ENCODE measurements at places on chromosomes 5 and 9.

DNA sequence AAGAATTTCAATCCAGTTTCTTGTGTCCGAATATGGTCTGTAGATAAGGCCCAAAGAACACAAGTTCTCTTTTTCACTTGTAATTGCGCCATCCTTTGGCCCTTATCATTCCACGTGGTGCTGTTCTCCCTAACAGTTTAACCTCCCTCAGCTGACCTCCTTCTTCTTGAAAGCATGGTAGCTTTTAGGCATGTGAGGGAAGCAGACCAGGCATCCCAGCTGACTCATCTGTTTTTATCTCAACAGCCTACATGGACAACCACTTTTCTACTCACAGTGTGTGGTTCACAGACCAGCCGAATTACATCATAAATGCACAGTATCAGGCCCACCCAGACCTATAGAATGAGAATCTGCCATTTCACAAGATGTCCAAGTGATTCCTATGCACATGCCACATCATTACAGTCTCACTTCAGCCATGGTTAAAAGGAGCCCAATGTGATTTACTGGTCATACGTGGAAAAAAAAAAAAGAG, 26.9 kb upstream of the PLIN2 start:
- DNase-seq, result no peak

GRCh38 chr5:55853818-55854217, 2.7 kb downstream of the IL31RA start:
- DNase-seq, result no peak

DNA sequence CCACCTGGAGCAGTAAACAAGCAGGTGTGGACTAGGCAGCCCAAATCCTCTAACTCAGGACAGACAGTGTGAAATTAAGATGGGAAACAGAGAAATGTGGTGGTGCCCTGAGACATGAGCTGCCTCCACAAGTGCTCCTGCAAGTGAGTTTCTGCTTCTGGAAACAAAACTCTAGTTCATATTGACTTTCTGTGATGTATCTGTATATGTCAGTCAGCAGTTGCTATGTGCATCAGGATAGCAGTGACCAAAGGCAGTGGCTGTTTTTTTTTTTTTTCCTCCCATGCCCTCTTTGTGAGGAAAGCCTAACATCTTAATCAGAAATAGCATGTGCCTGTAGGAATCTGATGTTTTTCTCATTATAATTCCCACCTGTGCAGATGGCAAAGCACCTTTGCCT, 318.4 kb upstream of the SEMA6A start:
- no peak for DNase-seq

DNA sequence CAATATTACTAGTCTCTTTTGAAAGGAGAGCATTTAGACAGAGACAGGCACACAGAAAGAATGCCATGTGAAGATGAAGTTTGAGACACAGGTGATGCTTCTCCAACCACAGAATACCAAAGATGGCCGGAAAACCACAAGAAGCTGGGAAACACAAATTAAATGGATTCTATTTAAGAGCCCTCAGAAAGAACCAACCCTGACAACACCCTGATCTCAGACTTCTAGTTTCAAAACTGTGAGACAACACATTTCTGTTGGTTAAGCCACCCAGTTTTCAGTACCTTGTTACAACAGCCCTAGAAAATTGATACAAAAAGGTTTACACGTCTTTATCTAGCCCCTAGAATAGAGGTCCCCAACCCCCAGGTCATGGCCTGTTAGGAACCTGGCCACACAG, 79.8 kb upstream of the CCNG1 start:
- DNase-seq, result no peak

DNA sequence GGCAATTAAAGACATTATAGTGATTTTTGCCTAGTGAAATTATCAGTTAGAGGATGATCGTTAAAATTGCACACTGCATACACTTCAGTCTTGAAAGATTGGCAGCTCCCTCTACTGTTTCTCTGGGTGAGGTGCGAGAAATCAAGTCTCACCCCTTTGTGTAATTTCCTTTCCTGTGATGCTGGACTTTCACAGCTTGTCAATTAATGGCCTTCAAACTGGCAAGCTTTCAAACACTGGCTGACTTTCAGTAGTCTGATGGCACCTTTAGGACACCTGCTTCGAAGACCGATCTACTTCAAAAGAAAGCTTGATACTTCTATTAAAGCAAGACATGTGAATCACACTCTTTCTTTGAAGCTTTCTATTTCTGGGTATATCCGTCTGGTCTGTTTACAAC, 706.7 kb upstream of the PTPRD start:
- DNase-seq, result peak; percentile 51

DNA sequence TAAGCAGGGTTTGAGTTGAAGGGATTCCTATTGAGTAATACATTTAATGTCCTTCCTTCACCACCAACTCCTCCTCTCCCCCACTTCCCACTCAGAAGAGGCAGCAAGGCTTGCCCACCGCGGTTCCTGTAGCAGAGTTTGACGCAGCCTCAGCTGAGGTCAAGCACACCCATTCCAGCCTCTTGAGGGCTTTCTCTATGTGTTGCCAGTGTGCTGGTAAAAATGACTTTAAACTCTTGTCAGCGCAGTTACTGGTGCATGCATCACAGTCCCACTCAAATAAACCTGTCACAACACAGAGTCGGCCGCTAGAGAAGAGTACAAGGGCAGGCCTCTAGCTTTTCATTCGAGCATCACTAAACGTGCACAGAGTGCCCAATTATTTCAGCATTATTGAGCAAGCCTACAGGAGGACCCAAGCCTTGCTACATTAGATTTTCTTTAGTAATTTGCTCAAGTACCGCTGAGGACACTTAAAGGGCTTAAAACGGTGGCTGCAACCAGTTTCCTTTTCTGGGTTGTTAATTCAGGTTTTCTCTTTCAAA, 79.6 kb downstream of the TLE4 start:
- DNase-seq, result peak; percentile 33

DNA sequence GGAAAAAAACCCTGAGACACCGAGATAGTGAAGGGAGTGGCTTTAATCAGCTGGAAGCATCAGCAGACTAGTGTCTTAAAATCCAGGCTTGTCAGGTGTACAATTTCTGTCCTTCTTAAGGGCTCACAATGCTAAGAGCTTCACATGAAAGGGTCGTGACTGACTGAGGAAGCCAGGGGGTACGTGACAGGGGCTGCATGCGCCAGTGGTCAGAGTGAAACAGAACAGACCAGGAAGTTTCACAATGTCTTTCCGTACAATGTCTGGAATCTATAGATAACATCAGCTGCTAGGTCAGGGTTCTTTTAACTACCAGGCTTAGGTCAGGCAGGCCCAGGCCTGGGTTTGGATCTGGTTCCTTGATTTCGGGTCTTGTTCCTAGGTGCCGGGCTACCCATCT, 253.0 kb downstream of the CDH10 start:
- DNase-seq, result no peak

- no peak for DNase-seq
These were observed 1.4 kb downstream of the GDA start for GRCh38 chr9:72150661-72151060.

GRCh38 chr5:134122530-134122929, 8.0 kb downstream of the TCF7 start:
- no peak for DNase-seq

- DNase-seq, result no peak
These were observed 6.6 kb upstream of the ASPN start for GRCh38 chr9:92488681-92489550.

DNA sequence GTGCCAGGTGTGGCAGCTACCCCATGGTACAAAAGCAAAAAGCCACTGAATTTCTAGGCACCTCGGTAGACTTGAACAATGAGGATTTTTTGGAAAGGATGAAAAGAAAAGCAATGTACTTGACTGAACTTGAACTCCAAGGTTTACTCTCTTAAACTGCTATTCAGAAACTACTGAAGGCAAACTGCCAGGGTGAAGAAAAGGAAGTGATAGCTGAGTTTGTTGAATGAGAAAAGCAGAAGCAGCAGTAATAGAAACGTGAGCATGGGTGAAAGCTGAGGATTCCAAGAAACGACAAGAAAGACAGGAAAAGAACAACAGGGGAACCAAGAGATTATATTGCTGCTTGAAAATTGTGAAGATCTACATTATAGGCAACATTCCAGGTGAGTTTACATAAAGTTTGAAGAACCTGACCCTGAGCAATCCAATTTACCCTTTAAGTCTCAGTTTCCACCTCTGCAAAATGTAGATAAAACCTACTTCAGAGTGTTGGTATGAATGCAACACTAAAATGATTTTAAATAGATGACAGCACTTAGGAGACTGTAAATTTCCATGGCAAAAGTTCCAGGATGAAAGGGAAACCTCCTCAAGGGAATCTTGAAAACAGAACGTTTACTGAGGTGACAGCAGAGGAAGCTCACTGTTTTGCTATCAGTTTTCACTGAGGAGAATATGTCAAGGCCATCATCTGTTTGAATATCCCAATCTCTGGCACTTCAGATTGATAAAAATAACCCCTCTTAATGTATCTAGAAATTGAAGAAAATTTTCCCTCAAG, 245.8 kb downstream of the SPATA31D1 start:
- DNase-seq, result no peak

DNA sequence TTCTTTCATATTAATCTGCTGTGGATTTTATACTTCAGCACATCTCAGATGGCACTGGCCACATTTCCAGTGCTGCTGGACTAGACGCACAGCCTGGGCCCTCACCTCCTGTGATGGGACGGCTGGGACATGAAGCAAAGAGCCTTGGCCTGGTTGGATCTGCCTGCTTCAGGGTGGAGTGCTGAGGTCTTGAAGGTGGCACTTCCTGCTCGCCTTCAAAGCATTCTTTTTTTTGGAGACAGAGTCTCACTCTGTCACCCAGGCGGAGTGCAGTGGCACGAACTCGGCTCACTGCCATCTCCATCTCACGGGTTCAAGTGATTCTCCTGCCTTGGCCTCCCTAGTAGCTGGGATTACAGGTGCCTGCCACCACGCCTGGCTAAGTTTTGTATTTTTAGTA, 73.1 kb downstream of the RAPGEF1 start:
- no peak for DNase-seq

- DNase-seq, result no peak
These were observed 168.9 kb upstream of the PUM3 start for GRCh38 chr9:3012842-3013241.

- no peak for DNase-seq
These were observed 10.3 kb upstream of the YTHDC2 start for GRCh38 chr5:113503146-113503545.

GRCh38 chr5:139764886-139765408, 30.7 kb upstream of the PSD2 start:
- no peak for DNase-seq

DNA sequence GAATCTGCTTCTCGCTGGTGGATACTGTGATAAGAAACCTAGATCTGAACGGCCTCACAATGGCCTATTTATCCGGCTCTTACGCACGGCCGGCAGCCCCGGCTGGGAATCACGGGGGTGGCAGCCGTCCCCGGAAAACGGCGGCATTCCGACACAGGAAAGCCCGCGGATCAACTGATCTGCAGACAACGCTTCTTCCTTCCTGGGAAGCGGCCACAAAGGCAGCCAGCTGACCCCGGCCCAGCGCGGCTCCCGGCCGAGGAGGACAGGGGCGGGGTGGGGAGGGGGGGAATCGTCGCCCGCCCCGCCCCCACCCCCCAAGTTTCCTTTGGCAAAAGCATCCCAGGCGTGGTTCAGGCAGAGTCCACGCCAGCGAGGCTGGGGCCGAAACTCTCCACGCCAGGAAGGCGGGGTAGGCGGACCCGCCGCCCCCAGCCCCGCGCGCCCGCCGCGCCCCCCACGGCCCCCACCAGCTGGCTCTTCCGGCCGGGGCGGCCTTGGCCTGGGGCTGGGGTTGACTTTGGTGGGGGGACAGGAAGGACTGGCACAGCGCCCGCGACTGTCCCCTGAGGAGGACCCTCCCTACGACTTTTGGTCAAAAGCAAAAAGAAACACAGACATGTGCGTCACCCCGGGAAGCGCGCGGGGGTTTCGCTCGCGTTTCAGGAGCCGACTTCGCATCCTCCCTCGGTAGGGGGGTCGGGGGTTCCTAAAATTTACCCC, 247.7 kb upstream of the ANKRD55 start:
- peak; percentile 74 for DNase-seq

DNA sequence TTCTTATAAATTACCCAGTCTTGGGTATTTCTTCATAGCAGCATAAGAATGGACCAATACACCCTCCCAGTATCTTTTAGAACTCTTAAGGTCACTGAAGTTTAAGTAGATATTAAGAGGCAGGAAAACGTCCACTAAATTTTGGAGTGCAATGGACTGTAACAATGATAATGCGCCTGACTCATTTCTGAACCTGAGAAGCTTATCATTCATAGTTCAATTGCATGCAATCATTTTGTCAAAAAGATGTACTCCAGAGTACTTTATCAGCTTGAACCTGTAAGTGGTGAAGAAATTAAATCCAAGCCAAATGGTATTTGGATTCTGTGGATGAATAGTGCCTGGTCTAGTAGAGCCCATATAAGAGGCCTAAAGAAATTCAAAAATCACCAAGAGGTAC, 196.5 kb upstream of the CDH9 start:
- no peak for DNase-seq

DNA sequence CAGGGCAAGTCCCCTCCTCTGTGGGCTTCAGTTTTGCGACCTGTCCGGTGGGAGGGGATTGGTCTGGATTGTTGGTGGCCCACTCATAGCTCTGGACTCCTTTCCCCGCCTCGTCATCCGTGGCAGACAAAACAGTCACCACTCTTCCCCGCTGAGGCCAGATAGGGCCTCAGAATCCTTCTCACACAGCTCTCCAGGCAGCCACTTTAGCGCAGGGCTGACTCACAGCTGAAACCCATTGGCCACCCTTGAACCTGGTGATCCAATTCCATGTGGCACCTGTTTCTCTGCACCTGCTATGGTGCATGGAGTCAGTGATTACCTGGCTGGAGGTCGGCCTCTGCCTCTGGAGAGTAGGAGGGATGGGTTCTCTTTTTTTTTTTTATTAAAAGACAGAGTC, 15.8 kb upstream of the CACFD1 start:
- no peak for DNase-seq

- DNase-seq, result no peak
These were observed 184.0 kb downstream of the SLF1 start for GRCh38 chr5:94802450-94802849.

DNA sequence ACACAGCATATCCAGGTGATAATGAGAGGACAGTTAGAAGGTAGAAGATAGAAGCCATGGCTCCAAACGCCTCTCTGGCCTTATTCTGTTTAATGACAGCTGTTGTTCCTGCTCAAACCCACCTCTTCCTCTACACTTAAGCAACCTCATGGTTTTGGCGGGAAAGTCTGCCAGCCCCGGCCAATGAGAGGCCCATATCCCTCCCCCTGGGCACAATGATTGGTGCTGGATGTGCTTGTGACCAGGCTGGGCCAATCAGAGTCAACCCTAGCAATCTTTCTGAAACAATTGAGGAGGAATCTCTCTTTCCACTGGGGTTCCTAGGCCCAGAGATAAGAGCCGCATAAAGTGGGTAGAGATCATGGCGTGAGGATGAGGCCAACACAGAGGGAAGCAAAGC, 4.8 kb upstream of the GFI1B start:
- no peak for DNase-seq

DNA sequence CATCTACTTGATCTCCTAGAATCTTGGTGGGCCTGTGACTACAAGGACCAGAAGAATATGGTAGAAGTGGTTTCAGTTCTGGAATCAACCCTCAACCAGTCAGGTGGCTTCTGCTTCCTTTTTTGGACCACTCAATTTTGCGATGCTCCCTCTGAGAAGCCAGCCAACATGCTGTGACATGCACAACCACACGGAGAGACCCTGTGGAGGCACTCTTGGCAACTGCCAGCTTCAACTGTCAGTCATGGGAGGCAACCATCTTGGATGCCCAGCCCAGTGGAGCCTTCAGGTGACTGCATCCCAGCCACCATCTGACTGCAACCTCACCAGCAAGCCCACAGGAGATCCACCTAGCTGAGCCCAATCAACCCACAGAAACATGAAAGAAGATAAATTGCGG, 137.3 kb downstream of the FAM114A2 start:
- DNase-seq, result no peak

- DNase-seq, result no peak
These were observed 108.5 kb downstream of the ELAVL2 start for GRCh38 chr9:23717505-23717904.
